ENCODE measurements at places on chromosomes 12 and 14. TPM values are rescaled to one million over a fixed set of nuclear protein-coding genes. Genes with fewer than 3 reads are reported as not detected.

GRCh38 chr12:126688556-126688955, 1578.4 kb upstream of the TMEM132C start:
- DNase-seq = no peak

GRCh38 chr12:27652174-27652763, 44.0 kb upstream of the REP15 start:
- DNase-seq = peak; percentile 81

- DNase-seq = no peak
These were observed 262.5 kb downstream of the DPF3 start for GRCh38 chr14:72631401-72631800.

DNA sequence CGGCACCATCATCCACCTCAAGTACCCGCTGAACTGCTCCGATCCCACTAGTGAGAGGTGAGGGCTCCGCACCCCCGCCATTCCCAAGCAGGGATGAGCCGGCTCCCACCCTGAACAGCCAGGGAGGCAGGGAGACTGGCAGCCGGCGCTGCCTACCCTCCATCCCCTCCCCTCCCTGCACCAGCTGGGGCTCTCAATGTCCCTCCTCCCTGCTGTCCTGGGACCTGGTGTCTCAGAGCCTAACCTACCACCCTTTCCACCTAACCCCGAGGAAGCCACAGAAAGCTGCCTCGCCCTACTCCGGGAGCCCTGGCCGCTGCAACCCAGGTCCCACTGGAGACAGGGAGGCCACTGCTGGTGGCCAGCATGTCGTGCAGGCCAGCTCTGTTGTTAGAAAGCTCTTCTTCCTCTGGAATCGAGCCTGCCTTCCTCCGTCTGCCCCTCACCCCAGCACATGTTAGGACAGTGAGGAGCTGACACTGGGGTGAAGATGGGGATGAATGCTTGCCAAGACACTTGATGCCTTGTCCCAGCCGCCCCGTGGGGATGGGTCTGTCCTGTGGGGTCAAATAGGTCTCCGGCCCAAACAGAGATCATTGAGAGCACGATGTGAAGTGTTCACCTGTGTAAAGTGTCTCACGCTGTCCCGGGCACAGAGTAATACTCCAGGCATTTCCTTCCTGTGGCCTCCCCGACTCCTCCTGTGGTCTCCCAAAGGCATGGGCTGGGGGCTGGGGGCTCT, 1.1 kb downstream of the PTPN6 start:
- DNase-seq = no peak

IQSEC3 gene
- total RNA-seq = 13.6 TPM

CRIP1 gene
- 4.3 TPM for total RNA-seq

LBHD2 gene
- 1.2 TPM for total RNA-seq

Data from spinal cord (tissue), 10 donors.